Naive thymus-derived CD8-positive, alpha-beta T cell (primary cell): ENCODE measurements at places on chromosomes 7 and 10. TPM values are rescaled to one million over a fixed set of nuclear protein-coding genes. Genes with fewer than 3 reads are reported as not detected.

- H3K27ac ChIP-seq = no peak overlapping the region
- DNase-seq = no peak
- H3K4me1 ChIP-seq = no peaks in the 10 kb centered on the region
- peaks cover 3% of the 10 kb centered on the region for H3K27me3 ChIP-seq
- no peaks in the 10 kb centered on the region for H3K36me3 ChIP-seq
- H3K4me3 ChIP-seq = no peak overlapping the region
These were observed 53.8 kb upstream of the SEC61G start for GRCh38 chr7:54812756-54813322.

DNA sequence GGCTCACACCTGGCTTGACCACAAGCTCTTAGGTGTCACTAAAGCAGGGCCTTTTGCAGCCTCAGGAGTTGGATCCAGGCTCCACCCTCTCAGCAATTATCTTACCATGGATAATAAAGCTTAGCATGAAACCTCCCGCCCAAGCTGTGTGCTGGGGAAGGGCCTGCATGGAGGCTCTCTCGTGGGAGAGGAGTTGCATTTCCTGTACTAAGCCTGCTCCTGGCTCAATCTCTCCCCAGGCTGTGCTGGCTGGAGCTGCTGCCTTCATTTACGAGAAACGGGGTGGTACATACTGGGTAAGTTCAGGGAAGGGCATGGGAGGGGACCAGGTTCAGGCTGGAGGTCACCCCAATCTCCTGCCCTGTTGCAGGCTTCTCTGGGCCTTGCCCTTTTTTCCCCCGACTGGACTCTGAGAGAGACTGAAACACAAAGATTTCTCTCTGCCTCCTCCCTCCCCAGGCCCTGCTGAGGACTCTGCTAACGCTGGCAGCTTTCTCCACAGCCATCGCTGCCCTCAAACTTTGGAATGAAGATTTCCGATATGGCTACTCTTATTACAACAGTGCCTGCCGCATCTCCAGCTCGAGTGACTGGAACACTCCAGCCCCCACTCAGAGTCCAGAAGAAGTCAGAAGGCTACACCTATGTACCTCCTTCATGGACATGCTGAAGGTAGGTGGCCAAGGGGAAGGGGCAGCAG, 2.7 kb downstream of the TMEM176A start:
- H3K4me3 ChIP-seq = no peak overlapping the region
- H3K36me3 ChIP-seq = peaks cover 23% of the 10 kb centered on the region
- H3K27ac ChIP-seq = no peak overlapping the region
- H3K4me1 ChIP-seq = peaks cover 10% of the 10 kb centered on the region
- no peak for DNase-seq

DNA sequence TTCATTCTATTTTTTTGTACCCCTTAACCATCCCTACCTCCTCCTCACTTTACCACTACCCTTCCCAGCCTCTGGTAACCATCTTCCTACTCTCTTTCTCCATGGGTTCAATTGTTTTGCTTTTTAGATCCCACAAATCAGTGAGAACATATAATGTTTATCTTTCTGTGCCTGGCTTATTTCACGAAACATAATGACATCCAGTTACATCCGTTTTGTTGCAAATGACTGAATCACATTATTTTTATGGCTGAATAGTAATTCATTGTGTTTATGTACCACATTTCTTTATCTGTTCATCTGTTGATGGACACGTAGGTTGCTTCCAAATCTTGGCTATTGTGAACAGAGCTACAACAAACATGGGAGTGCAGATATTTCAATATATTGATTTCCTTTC, 24.1 kb downstream of the ATRNL1 start:
- no peaks in the 10 kb centered on the region for H3K4me1 ChIP-seq
- no peak overlapping the region for H3K4me3 ChIP-seq
- H3K27me3 ChIP-seq = peaks cover 6% of the 10 kb centered on the region
- H3K36me3 ChIP-seq = no peaks in the 10 kb centered on the region

- no peaks in the 10 kb centered on the region for H3K27me3 ChIP-seq
- no peaks in the 10 kb centered on the region for H3K4me1 ChIP-seq
- DNase-seq = no peak
- H3K36me3 ChIP-seq = no peaks in the 10 kb centered on the region
- no peak overlapping the region for H3K4me3 ChIP-seq
- no peak overlapping the region for H3K27ac ChIP-seq
These were observed 255.7 kb downstream of the THSD7A start for GRCh38 chr7:11576310-11576709.

- no peak overlapping the region for H3K4me3 ChIP-seq
- peaks cover 4% of the 10 kb centered on the region for H3K36me3 ChIP-seq
- DNase-seq = no peak
- H3K4me1 ChIP-seq = peaks cover 2% of the 10 kb centered on the region
- H3K27me3 ChIP-seq = peaks cover 13% of the 10 kb centered on the region
- H3K27ac ChIP-seq = no peak overlapping the region
These were observed 562.2 kb upstream of the FOXK1 start for GRCh38 chr7:4119848-4120247.

DNA sequence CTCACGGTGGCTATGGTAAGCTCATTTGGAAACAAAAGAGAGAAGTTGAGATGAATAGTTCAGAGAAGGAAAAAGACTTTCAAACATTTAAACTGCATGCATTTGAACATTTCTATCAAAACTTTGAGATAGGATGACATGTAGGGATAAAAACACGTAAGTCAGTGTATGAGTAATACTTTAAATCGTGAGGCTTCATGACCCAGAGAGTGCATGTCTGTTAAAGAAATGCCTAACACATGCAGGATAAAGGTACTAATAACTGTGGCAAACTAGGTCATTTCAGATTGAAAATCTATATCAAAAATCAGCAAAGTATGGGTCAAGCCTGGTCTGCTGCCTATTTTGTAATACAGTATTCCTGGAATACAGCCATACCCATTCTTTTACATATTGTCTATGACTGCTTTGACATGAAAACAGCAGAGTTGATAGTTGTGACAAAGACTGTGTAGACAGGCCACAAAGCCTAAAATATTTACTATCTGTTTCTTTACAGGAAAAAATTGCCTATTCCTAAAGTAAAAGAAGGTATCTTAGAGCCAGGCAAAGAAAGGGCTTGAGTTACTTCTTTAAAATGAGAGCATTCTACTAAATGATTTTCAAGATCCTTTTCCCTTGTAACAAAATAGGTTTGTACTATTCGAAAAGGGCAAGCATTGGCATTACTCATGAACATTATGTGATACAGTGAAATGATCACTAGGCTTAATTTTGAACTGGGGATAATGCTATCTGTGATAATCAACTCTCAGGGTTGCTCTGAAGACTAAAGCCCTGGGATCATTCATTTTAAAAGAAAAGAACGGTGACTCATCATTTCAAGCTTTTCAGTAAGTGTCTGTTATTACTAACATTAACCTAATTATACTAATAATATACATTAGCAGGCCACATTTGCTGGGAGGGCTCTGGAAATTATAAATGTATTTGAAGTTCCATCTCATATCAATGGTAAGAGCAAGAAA, 185.9 kb downstream of the CRPPA start:
- peaks cover 20% of the 10 kb centered on the region for H3K36me3 ChIP-seq
- no peak overlapping the region for H3K27ac ChIP-seq
- H3K4me3 ChIP-seq = no peak overlapping the region
- no peaks in the 10 kb centered on the region for H3K4me1 ChIP-seq
- no peaks in the 10 kb centered on the region for H3K27me3 ChIP-seq

DNA sequence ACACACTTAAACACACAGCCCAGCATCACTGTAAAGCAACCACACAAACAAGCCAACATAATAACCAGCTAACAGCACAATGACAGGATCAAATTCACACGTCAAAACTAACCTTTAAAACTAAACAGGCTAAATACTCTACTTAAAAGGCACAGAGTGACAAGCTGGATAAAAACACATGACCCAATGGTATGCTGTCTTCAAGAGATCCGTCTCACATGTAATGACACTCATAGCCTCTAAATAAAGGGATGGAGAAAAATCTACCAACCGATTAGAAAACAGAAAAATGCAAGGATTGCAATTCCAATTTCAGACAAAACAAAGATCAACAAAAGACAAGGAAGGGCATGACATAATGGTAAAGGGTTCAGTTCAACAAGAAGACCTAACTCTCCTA, 17.2 kb upstream of the PRSS58 start:
- H3K36me3 ChIP-seq = peaks cover 7% of the 10 kb centered on the region
- H3K27ac ChIP-seq = no peak overlapping the region
- H3K27me3 ChIP-seq = peaks cover 26% of the 10 kb centered on the region
- no peaks in the 10 kb centered on the region for H3K4me1 ChIP-seq

The AKAP9 gene
- 89.2 TPM for total RNA-seq

The CHRM2 gene
- not detected for total RNA-seq

The PSAP gene
- total RNA-seq = 206 TPM

The BAIAP2L1 gene
- total RNA-seq = 0.47 TPM
